ENCODE measurements at places on chromosomes 2 and 18.

GRCh38 chr2:18441583-18441982 is 118.9 kb downstream of the RDH14 start:
- DNase-seq = no peak

GRCh38 chr2:197073701-197074433 is 147.4 kb upstream of the PGAP1 start:
- DNase-seq = no peak

- DNase-seq = no peak
These were observed 77.7 kb upstream of the IGFBP5 start for GRCh38 chr2:216773072-216773471.

- no peak for DNase-seq
These were observed 166.9 kb downstream of the PDE11A start for GRCh38 chr2:177905640-177906039.

GRCh38 chr2:190190507-190191162 is 128.1 kb upstream of the MSTN start:
- no peak for DNase-seq

DNA sequence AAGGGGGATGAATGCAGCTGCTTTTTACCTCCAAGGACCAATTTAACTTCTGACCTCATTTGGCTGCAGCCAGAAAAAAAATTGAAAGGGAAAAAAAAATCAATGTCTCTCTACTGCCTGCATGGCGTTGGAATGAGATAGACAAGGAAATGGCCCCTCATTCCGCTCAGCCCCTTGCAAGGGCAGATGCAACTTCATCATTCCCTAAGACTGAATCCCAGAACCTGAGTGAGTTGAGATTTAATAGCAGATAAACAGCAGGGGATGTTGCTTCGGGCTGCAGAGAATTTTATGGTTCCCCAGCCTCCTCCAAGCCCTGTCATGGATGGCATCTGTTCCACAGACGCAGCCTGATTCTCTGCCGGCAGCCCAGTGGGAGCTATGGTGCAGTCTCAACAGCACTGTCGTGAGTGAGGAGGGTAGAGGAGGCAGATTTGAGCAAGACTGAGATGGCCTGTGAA is 49.0 kb downstream of the CAPN13 start:
- no peak for DNase-seq
